ENCODE measurements at places on chromosomes 2 and 18.

- DNase-seq = no peak
Measured at GRCh38 chr18:56038171-56039030, 450.4 kb upstream of the TCF4 start.

- DNase-seq = no peak
Measured at GRCh38 chr2:105403783-105404698, 5.2 kb upstream of the FHL2 start.

DNA sequence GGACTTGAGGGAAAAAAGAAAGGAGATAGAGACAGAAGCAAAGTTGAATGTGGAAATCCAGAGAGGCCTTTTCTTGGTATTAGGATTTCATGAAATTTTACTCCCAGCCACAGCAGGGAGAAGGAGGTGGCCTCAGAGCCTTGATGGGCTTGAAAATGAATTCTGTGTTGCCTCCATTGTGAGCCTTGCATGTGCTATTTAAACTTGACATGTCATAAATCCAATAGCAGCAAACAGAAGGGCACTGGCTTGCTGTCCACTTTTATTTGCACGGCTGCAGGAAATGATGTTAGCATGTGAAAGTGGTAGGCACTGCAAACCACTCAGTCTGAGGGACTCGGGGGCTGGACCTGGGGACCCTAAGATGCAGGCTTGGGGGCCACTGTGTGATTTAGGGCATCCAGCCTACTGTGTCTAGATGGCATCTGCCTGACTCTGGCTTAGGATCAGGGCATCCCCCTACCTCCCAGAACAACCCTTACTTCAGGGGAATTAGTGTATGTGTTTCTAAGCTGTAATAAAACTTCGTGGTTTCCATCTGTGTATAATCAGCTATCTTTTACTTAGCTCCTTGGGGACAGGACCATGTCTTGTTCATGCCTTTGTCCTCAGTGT, 139.1 kb upstream of the SKOR2 start:
- no peak for DNase-seq

DNA sequence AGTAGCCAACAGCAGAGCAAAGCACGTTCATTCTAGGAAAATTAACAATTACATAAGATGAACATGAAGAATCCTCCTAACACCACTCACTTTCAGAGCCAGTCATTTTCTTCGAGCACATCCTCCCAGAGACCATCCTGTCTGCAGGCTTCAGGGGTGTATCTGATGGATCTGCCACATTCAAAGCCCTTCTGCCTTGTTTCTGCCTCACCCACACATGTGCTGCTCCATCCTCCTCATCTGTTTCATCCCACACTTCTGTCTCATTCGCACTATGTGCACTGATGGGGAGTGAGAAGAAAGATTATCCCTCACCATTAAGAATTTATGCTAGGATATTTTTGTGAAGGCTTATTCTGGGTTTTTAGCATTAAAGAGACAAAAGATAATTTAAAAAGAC, 287.9 kb upstream of the PKDCC start:
- no peak for DNase-seq

DNA sequence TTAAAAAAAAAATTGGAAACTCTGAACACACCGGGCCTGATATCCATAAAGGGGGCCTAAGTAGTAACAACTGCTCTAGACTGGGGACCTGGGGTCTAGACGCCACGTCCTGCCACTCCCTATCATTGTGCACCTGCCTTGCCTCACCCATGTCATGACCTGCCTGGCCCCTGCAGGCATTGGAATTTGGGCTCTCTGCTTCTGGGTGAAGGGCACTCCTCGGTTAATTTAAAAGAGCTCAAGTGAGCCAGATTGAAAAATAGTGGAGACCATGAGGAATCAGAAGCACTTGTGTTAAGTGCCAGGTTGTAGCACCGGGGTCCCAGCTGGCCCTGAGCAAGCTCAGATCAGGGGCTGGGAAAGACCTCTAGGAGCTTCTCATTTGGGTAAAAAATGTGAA, 48.1 kb downstream of the SLC4A1AP start:
- DNase-seq = no peak

DNA sequence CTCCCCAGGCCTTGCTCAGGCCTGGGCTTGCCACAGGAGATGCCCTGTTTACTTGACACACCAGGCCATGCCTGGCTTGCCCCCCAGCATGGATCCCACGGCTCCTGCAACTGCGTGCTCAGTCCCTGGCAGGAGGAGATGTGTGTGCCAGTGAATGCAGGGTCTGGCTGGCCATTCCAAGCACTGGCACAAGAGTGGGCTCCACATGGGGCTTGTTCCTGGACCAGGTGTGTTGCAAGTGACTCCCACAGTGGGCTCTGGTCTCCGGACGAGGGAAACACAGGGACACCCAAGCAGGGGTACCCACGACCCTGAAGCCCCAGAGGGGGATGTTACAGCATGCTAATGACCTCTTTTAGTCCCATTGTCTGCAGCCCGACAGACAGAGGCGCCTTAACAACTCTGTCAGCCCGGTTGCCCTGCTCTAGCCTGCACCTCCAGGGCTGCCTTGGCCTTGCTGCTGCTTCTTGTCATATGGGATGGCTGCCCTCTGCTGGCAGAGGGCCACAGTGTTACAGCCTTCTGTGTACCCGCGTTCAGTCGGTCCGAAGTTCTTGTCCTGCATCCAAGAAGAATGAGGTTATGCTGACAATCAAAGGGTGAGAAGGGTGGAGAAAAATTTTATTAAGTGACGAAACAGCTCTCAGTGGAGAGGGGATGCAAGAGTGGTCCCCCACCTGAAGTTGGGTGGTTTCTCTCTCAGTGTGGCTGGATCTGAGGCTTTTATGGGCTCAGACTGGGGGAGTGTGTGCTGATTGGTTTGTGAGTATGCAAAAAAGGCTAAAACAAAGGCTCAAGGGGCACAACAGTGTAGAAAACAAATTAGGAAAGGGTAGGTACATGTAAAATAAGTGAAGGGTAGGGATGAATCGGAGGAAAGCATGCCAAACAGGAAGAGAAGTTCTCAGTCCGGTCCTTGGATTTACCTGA, 180.4 kb downstream of the MBD5 start:
- DNase-seq = peak; percentile 41

- no peak for DNase-seq
Measured at GRCh38 chr2:41500895-41501294, 546.9 kb upstream of the PKDCC start.

DNA sequence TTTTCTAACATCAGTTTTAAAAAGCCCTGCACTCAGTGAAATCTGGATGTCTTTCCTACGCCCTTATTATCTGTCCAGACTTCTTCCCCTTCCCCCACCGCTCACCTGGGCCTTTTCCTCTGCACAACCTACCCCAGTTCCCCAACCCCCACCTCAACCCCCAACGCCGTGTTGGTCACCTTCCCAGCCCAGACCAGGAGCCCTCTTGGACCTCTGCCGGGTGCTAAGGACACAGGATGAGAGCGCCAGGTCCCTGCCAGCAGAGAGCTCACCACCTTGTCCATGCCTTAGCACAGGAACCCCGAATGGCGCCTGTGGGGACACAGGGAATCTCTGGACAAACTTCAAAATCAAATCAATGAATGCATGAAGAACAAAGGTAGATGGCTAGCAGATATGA, 966 bp upstream of the RBM43 start:
- no peak for DNase-seq

DNA sequence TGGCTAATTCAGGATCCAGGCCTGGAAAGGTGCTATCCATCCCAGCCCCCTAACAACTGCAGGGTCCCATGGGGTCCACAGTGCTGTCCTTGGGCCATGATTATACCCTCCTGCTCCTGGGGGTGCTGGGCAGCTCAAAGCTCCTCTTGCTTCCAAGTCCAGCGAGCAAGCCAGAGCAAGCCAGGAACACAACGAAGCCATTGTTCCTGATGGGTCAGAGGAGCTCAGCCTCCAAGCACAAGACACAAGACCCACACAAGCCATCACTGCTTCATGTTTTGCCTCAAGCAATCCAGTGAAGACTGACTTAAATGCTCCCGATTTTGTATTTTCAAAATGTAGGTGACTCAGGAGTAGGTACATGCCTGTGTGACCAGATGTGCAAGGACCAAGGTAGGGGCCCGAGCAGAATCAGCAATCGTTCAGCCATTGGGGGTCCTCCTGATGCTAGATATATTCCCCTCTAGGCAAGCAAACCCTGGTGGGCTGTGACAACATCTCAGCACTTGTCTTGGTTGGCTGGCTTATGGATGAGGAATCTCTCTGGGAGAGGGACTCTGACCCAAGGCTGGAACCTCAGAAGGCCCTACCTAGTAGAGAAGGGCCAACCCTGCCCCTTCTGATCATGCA, 90.8 kb downstream of the EPAS1 start:
- DNase-seq = no peak

DNA sequence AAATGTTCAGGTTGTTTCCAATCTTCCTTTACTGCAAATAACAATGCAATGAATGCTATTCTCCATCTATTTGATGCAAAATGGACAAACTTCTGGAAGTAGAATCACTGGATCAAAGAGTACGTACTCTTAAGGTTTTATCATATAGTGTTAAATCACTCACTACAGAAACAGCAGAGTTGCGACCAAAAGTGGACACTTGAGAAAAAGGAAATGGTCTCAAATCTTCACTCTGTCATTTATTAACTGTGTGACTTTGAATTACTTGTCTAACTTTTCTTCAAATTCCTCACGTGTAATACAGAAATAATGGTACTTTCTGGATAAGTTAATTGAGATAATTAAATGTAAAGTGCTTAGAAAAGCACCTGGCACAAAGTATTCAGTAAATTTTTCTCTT, 78.1 kb downstream of the CERKL start:
- DNase-seq = no peak

DNA sequence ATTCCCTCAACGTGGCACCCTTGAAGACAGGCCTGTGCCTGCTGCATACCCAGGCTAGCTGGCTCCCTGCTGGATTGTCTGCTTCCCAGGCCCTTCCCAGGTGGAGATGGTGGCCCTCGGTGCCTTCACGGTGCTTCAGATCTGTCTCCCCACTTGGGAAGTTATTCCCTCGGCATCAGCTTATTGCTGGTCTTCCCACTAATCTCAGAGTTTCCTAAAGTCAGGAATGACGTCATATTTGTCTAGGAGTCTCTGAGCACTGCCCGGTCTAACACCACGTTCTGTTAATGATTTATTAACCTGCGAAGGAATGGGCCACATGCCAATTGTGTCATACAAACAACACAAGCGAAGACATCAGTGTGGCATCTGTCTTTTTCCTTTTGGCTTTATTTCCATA, 269.8 kb upstream of the ID2 start:
- no peak for DNase-seq

- peak; percentile 74 for DNase-seq
Measured at GRCh38 chr2:23384551-23385343, at the start of gene KLHL29. Gene KLHL29, plus strand, starts transcription at chr2:23385179. Its CDS starts 177,018 bp downstream, at chr2:23562197.

GRCh38 chr2:207733597-207734240, 22.3 kb downstream of the CCNYL1 start:
- DNase-seq = no peak

DNA sequence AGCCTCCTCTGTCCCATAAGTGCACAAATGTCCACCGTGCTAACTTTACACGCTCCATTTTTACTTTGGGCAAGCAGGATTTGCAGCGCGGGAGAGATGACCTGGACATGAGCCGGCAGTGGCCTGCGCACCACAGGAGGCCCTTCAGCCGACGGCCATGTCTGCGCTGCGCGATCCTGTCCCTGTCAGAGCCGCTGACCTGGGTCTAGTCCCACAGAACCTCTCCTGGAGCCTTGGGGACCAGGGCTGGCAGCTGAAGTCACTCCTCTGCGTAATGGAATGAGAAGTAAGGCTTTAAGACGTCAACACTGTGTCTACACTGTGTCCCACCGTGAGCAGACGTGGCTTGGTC, 29.6 kb downstream of the ADI1 start:
- DNase-seq = no peak

DNA sequence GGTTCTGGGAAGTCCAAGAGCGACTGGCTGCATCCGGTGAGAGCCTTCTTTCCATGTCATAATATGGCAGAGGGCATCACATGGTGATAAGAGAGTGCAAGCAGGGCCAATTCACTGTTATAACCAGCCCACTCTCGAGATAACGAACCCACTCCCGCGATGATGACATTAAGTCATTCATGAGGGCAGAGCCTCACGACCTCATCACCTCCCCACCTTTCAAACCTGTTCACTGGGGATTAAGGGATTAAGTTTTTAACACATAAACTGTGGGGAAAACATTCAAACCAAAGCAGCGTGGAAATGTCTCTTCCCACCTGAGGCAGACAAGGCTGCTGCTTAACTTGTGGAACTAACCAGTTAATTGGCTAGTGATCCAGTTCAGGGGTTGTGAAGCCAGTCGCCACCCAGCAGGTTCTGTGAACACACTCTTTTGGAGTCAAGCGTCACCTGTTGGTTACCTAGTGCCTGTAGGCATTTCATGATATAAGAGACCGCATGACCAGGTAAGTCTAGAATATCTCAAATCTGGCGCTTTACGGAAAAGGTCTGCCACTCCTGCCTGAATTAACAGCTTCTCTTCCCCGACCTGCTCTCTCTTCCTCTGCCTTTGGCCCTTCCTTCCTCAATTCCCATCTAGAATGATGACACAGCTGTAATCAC, 54.3 kb downstream of the EDAR start:
- DNase-seq = no peak

- DNase-seq = peak; percentile 52
Measured at GRCh38 chr2:69933839-69934613, 19.1 kb downstream of the MXD1 start.

- no peak for DNase-seq
Measured at GRCh38 chr2:8461341-8461740, 220.5 kb upstream of the ID2 start.

DNA sequence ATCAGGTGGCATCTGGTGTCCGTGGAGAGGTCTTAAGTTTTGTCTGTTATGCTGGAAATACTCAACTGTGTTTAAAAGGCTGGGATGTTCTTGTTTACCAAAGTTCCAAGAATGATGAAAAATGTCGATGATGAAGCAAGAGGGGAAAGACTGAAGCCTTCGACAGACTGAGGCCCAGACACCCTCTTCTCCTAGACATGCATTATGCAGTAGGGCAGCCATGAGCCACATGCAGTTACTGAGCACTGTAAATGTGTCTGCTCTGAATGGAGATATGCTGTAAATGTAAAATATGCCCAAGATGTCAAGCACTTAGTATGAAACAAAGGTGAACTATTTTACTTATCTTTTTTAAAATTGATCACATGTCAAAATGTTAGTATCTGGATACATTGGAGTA, 163.1 kb downstream of the GALNT14 start:
- DNase-seq = no peak

GRCh38 chr2:186590350-186590758, 498 bp downstream of the ITGAV start:
- no peak for DNase-seq

DNA sequence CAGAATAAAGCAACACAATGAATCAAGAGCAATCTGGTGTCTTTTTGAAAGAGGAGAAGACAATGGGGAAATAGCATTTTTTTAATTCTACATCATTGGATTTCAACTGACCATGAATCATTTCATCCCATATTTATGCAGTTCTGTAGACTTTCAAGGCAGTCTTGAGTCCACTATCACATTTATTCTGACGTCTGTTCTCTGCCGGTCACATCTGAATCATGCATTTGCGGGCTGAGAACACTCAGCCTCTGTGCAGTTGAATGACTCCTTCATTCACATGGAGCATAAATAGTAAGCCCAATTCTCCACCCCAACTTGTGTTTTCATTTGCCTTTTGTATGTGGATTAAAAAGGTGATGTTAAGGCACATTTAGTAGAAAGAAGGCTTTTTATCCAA, 128.2 kb downstream of the AKAIN1 start:
- no peak for DNase-seq
